ENCODE measurements at places on chromosomes 3 and 15.
A peak's percentile ranks its signal among the peaks of the same experiment; 100 is the strongest.

- peak overlapping the region; percentile 70 for H3K27ac ChIP-seq
- H3K27me3 ChIP-seq, result no peaks in the 10 kb centered on the region
- peak overlapping the region; percentile 96 for H3K4me3 ChIP-seq
- no peak for DNase-seq
- peaks cover 50% of the 10 kb centered on the region for H3K4me1 ChIP-seq
These were observed 2.3 kb downstream of the SH3BP5 start for GRCh38 chr3:15330031-15330596.

DNA sequence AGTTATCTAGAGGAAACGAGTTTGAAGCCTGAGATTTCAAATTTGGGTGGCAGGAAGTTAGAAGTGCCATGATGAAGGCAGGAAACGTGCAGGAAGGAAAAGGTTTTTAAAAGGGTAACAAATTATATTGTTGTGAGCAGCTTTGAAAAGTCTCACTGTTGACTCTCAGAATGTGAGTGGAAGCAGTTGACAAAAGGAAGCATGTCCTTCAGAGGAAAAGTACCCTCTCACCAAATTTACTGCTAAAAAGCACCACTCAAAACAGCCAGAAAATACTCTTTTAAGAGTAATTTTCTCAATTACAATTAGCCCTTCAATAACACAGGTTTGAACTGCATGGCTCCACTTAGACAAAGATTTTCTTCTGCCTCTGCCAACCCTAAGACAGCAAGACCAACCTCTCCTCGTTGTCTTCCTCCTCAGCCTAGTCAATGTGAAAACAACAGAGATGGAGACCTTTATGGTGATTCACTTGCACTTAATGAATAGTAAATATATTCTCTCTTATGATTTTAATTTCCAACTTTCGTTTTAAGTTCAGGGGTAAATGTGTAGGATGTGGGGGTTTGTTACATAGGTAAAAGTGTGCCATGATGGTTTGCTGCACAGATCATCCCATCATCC is 117.1 kb upstream of the LIPC start:
- H3K27ac ChIP-seq, result peak overlapping the region; percentile 64
- H3K27me3 ChIP-seq, result no peaks in the 10 kb centered on the region

DNA sequence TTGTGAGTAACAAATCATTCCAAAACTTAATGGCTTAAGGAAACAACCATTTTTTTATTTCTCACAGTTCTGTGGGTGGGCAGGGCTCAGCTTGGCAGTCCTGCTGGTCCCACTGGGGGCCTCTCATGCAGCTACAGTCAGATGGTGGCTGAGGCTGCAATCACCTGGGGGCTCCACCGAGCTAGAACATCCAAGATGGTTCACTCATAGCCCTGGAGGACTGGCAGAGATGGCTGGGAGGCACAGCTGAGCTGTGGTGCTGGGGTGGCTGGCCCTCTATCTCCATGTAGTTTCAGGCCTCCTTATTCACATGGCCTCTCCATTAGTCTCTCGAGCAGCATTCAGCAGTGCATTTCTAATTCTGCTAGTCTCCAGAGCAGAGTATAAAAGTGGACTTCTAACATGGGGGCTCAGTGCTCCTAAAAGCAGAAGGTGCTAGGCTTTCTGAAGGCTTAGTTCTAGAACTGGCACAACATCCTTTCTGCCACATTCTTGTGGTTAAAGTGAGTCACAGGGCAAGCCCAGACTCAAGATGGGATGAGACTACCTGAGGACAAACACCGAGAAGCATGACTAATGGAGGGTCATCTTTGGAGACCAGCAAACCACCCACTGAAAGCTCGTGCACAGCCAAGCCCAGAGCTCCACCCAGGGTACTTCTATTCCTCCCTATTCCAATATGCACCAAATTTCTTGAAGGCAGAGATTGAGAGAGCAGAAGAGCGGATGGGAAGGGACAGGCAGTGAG is 6.3 kb downstream of the CAV3 start:
- H3K4me1 ChIP-seq, result no peaks in the 10 kb centered on the region
- no peaks in the 10 kb centered on the region for H3K36me3 ChIP-seq
- no peak overlapping the region for H3K4me3 ChIP-seq
- no peak overlapping the region for H3K27ac ChIP-seq

- H3K4me1 ChIP-seq, result no peaks in the 10 kb centered on the region
- no peak for DNase-seq
- peaks cover 18% of the 10 kb centered on the region for H3K27me3 ChIP-seq
- H3K27ac ChIP-seq, result no peak overlapping the region
- no peaks in the 10 kb centered on the region for H3K36me3 ChIP-seq
These were observed 261.6 kb downstream of the CD47 start for GRCh38 chr3:107829185-107829584.

DNA sequence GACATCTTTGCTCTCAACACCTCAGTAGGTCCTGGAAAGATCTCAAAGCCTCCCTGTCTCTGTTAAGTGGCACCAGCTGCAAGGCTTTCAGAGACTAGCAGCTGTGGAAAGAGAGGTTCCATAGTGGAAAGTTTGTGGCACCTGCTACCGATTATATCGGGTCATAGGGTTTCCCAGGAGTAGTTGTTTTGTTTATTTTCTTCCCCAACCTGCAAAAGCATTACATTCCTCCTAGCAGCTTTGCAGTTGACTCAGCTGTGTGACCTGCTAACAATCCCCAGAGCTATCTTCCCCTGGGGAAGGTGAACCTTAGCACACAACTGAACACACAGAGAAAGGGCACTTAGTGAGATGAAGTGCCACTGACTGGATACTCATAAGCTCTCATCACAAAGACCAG is 598.9 kb upstream of the GRM7 start:
- no peaks in the 10 kb centered on the region for H3K27me3 ChIP-seq
- H3K36me3 ChIP-seq, result no peaks in the 10 kb centered on the region
- no peak overlapping the region for H3K4me3 ChIP-seq
- H3K4me1 ChIP-seq, result no peaks in the 10 kb centered on the region

DNA sequence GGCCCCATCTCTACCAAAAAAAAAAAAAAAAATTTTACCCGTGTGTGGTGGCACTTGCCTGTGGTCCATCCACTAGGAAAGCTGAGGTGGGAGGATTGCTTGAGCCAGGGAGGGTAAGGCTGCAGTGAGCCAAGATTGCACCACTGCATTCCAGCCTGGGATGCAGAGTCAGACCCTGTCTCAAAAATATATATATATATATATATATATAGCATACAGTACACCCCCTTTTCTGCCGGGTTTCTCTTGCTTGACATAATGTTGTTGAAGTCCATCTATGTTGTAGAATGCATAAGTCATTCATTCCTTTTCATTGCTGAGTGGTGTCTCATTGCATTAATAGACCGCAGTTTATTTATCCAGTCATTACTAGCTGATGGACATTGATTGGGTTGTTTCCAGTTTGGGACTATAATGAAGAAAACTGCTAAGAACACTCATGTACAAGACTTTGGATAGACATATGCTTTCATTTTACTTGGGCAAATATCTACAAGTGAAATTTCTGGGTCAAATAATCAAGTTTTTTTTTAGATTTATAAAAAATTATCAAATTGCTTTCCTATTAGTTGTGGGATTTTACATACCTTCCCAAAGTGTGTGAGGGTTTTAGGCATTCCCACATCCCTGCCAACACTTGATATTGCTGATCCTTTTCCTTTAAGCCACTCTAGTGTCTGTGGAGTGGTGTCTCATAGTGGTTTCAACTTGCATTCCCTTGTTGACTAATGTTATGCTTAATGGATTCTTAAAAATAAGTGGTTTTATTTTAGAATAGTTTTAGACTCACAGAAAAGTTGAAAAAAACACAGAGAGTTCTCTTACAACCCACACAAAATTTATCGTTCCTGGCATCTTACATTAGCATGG is 2.1 kb upstream of the PRR20G start:
- H3K27me3 ChIP-seq, result no peaks in the 10 kb centered on the region
- no peak for DNase-seq
- no peaks in the 10 kb centered on the region for H3K36me3 ChIP-seq
- no peak overlapping the region for H3K4me3 ChIP-seq

- no peak for DNase-seq
- H3K27me3 ChIP-seq, result no peaks in the 10 kb centered on the region
- peaks cover 13% of the 10 kb centered on the region for H3K4me1 ChIP-seq
- H3K27ac ChIP-seq, result peak overlapping the region; percentile 34
These were observed 75.2 kb downstream of the CHSY1 start for GRCh38 chr15:101176625-101177024.

DNA sequence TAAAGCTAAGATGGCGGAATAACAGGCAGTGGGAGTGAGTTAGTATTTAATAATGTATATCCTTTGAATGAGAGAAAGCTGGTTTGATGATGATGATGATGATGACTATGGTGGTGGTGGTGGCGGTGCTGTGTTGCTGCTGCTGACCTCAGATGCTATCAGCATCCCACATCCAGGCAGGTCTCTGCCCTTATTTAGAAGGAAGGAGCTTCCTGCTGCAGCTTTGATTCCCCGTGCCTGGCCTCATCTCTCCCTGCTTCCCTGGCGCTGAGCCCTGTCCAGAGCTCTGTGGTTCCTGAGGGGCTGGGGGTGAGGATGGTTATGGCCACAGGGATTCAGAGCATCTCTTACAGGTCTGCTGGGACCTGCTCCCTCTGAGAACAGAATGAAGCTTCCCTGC is 73.1 kb downstream of the RAB11A start:
- DNase-seq, result no peak
- H3K27me3 ChIP-seq, result peaks cover 12% of the 10 kb centered on the region
- no peak overlapping the region for H3K27ac ChIP-seq
- H3K4me3 ChIP-seq, result no peak overlapping the region

DNA sequence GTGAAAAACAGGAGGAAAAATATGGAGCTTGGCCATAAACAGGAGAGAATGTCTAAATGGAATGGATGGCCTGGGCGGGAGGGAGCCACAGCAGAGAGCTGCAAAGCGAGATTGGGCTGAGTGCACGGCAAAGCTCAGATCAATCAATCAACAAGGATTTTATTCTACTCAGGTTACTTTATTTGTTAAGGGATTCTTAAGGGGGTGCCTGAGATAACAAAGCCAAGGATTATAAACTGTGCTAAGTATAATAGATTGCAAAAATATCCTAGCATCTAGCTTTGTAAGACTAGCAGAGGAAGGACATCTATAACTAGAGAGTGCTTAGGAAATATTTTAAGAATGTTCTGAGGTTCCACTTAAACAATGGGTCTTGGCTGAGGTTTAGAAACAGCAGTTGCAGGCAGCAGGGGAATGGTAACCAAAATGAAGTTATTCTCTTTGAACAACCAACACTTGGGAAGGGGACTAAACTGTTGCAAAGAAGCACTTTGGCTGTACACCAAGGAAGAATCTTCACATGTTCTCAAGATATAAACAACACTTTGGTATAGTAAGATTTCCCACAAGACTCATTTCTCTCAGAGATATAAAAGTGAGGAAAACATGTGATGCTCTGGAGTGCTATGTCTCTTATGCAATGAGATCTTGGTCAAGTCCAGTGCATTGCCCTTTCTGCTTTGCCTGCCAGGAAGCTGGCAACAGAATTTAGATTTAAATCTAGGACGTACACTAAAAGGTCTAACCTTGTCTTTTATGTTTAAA is 35.5 kb downstream of the TMEM212 start:
- H3K4me3 ChIP-seq, result no peak overlapping the region
- H3K27me3 ChIP-seq, result peaks cover 49% of the 10 kb centered on the region
- H3K27ac ChIP-seq, result no peak overlapping the region
- H3K4me1 ChIP-seq, result no peaks in the 10 kb centered on the region

GRCh38 chr3:191972714-191973398 is 511.9 kb downstream of the PYDC2 start:
- no peaks in the 10 kb centered on the region for H3K36me3 ChIP-seq
- H3K27ac ChIP-seq, result no peak overlapping the region
- DNase-seq, result no peak
- H3K4me1 ChIP-seq, result no peaks in the 10 kb centered on the region
- no peaks in the 10 kb centered on the region for H3K27me3 ChIP-seq

- no peak overlapping the region for H3K27ac ChIP-seq
- peaks cover 2% of the 10 kb centered on the region for H3K4me1 ChIP-seq
- no peak overlapping the region for H3K4me3 ChIP-seq
- DNase-seq, result no peak
- peaks cover 26% of the 10 kb centered on the region for H3K27me3 ChIP-seq
These were observed 317.7 kb downstream of the VPS13C start for GRCh38 chr15:61742591-61742990.

DNA sequence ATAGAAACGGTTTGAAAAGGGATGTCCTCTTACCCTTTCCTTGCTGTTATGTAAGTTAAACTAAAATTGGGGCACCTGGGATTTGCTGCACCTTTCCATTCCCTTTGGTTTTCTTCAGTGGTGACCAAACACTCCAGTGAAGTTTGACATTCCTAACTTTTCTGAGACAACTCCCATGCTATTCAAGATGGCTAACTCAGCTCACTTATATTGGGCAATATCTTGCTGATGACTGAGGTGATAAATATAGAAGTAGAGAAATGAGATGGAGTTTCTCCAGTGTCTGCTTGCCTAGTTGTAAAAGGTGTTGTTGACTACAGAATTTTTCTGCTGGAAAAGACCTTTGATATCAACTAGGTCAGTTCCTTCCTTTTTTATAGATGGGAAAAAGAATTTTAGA is 291.8 kb downstream of the GAP43 start:
- no peak overlapping the region for H3K4me3 ChIP-seq
- H3K4me1 ChIP-seq, result no peaks in the 10 kb centered on the region
- DNase-seq, result no peak
- no peak overlapping the region for H3K27ac ChIP-seq
- peaks cover 8% of the 10 kb centered on the region for H3K27me3 ChIP-seq

DNA sequence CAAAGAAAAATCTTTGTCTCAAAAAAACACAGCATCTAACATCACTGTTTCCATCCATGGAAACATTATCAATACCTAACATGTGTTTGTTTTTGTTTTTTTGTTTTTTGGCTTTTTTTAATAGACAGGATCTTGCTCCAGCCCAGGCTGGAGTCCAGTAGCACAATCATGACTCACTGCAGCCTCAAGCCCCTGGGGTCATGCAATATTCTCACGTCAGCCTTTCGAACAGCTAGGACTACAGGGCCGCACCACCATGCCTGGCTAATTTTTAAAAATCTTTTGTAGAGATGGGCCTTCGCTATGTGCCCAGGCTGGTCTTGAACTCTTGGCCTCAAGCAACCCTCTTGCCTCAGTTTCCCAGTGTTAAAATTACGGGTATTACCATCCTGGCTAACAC is 52.8 kb downstream of the RAF1 start:
- peaks cover 28% of the 10 kb centered on the region for H3K4me1 ChIP-seq
- no peak for DNase-seq
- H3K36me3 ChIP-seq, result peaks cover 7% of the 10 kb centered on the region
- H3K27ac ChIP-seq, result peak overlapping the region; percentile 6

DNA sequence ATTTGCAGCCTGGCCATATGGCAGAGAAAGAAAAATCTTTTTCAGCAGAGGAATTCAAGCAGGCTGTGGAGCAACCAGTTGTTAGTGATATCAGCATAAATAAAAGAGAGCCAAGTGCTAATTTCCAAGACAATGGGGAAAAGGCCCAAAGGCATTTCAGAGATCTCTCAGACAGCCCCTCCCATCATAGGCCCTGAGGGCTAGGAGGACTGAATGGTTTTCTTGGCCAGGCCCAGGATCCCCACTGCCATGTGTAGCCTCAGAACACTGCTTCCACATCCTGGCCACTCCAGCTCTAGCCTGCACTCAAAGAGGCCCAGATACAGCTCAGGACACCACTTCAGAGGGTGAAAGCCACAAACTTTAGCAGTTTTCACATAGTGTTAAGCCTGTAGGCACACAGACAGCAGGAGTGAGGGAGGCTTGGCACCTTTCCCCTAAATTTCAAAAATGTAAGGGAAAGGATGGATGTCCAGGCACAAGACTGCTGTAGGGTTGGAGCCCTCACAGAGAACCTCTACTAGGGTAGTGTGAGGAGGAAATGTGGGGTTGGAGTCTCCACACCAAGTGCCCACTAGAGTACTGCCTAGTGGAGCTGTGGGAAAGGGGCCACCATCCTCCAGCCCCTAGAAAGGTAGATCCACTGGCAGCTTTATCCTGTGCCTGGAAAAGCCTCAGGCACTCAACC is 191.4 kb downstream of the TBL1XR1 start:
- no peak overlapping the region for H3K4me3 ChIP-seq
- H3K36me3 ChIP-seq, result peaks cover 2% of the 10 kb centered on the region
- no peak for DNase-seq
- no peaks in the 10 kb centered on the region for H3K4me1 ChIP-seq
